DND-41 (cell line): ENCODE measurements at places on chromosomes 11 and 22.

- no peak for DNase-seq
Observed at GRCh38 chr22:25219948-25220442, 556 bp downstream of the CRYBB2 start.

DNA sequence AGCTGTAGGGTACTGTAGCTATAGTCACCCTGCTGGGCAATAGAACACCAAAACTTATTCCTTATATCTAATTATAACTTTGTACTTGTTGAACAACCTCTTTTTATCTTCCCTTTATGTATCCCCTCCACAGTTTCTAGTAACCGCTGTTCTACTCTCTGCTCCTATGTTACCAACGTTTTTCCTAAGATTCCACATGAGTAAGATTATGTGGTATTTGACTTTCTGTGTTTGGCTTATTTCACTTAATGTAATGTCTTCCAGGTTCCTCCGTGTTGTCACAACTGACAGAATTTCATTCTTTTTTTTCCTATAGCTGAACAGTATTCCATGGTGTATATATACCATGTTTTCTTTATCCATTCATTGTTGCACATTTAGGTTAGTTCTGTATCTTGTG, 258.4 kb downstream of the DYNC2H1 start:
- DNase-seq: no peak

GRCh38 chr22:28798810-28799605, 1.4 kb downstream of the XBP1 start:
- DNase-seq: peak; percentile 50

GRCh38 chr11:6631361-6631890, 12.2 kb upstream of the TPP1 start:
- no peak for DNase-seq

GRCh38 chr11:61174273-61174672, 13.0 kb upstream of the VPS37C start:
- DNase-seq: no peak

GRCh38 chr11:50187220-50187619, 154.5 kb downstream of the OR4C45 start:
- DNase-seq: no peak

- DNase-seq: no peak
Observed at GRCh38 chr11:20707876-20708275, 38.5 kb downstream of the NELL1 start.

GRCh38 chr11:64456509-64457320, 97.8 kb downstream of the RPS6KA4 start:
- no peak for DNase-seq

GRCh38 chr11:120185706-120186455, 25.0 kb upstream of the OAF start:
- DNase-seq: no peak

DNA sequence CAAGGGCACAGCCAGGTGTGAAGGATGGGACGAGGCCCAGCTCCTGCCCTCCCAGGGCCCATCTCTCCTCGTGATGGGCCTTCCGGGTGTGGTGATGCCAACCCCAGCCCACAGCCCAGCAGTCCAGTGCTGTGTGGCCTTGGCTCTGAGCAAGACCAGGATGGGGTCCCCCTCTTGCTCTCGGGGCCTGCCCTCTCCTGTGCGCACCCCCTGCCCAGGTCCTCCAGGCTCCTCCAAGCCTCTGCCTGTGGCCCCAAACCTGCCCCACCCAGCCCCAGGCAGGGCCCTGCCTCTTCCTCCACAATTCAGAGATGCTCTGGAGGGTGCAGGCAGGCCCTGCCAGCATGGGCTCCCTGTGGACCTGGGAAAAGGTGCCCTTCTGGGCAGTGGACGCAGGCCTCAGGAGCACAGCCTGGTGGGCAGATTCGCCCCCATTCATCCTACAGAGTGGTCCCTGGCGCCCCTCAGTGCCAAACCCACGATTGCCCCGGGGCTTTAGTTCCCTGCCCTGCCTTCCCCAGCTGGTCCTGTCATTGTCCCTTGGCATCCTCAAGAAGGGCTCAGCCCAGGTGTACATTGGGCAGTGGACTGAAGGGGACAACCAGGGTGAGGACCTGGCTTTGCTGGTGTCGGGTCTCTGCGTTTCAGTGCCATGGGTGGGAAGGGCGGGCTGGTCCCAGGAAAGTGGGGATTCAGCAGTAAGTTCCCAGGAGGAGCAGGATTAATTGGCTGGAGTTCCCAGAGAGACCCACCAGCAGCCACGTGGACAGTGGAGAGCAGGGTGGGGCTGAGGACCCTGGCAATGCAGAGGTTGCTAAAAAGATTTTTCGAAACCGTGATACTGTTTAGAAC, 19.8 kb downstream of the EIF1AD start:
- no peak for DNase-seq

DNA sequence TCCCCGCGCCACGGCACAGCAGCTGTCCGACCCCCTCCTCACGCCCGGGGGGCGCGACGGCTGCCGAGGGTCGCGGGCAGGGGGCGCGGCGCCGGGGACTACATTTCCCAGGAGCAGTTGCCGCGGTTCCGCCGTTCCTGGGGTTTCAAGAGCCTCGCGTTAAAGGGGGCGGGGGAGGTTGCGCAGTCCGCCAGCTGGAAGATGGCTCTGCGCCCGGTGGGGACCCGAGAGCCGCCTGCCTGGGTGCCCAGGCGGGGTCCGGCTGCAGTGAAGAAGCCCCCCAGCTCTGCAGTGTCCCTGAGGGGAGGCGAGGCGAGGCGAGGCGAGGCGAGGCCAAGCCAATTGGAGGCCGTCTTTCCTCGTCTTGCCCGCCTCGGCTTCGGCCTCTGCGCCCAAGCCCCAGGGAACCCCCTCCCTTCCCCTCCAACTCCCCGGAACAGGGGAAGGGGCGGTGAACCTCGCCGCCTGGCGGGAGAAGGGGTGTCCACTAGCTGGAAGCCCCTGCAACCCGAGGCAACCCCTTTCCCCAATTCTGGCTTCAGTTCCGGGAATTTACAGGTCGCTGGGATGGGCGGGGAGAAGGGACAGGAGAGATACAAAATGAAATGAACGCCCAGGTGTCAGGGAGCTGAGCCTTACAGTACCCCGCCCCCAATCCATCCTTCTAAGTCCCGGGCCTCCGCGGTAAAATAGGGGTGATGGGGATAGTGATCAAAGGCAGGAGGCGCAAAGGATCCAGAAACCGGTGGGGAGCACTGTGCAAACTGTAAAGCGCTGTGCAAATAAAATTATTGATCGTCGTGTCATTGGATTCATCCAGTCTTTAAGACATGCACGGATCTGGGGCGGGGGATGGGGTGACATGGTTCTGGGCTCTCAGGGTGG, 5.2 kb upstream of the GCAT start:
- peak; percentile 76 for DNase-seq

- DNase-seq: no peak
Observed at GRCh38 chr11:27722117-27722952, 22.1 kb upstream of the BDNF start.
